Stimulated activated CD4-positive, alpha-beta T cell treated with anti-CD3 and anti-CD28 coated beads, TNF-alpha, amount 100 ng/mL, for 24 hours (primary cell): ENCODE measurements at places on chromosomes 3 and 15.

- no peak for DNase-seq
Observed at GRCh38 chr3:104646196-104646595, 720.5 kb upstream of the ALCAM start.

- no peak for DNase-seq
Observed at GRCh38 chr3:111853068-111853467, 6.0 kb upstream of the PHLDB2 start.

GRCh38 chr3:126537730-126538281 lies 13.9 kb downstream of the CHST13 start:
- DNase-seq, result no peak

DNA sequence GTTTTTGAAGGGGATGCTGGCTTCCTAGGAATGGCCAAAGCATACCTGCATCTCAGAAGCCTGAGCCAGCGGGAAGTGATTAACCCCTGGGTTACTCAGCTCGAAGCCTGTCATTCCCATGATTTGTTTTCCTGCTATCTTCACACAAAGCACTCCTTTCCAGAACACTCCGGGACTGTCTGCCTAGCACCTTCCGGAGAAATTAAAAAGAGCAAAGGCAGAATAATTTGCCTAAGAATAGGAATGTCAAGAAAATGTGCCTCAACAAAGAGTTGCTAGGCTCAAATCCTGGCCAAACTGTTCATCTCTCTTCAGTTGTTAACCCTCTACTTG lies 34.1 kb downstream of the TPM1 start:
- DNase-seq, result no peak

GRCh38 chr3:188432802-188433520 lies 279.0 kb downstream of the LPP start:
- no peak for DNase-seq

DNA sequence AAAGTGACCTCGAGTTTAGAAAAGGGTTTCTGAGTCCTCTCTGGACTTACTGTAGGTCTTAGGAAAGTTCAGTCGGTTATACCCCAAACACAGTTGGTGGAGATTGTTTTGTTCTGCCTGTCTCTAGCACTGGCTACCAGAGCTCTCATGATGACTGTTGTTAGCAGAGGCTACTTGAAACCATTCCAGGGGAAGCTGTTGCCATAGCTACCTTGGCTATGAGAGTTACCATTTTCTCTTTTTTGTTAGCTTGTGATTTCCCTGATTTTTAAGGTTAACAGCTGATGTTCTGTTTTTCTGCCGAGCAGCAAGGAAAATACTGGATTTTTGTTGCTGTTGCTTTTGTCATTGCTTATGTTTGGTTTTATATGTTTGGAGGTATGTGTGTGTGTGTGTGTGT lies 26.7 kb downstream of the ABHD2 start:
- DNase-seq, result no peak

DNA sequence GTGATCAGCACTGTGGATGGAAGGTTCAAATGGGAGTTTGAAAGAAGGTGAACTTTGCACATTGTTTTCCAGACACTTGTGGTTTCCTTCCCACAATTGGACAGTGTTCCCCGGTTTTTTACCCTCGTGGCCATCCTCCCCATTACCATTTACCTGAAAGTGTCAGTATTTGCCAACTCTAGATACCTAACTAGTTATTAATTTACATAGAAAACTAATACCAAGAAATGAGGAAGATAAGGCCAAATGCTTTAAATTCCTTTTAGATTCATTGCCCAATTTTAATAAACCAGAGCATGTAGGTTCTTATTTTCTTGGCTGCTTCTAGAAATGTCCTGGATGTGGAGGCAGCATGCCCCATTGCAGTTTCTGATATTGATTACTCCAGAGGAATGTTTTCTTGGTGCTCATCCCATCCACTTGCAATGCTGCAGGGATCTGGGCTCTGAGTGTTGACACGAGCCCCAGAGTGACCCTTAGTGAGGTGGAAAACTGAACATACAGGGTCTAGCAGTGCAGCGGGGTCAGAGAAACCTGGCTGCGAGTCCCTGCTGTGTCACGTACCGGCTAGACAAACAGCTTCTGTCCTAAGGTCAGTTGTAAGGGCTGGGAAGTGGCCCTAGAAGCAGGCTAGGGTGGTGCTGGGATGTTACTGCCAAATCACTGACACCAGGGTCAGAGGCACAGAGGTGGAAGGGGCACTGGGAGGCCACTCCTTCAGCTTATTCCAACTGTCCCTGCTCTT lies 23.5 kb downstream of the LSM3 start:
- no peak for DNase-seq

GRCh38 chr3:107798381-107798780 lies 275.6 kb downstream of the BBX start:
- no peak for DNase-seq

- no peak for DNase-seq
Observed at GRCh38 chr3:169931747-169932520, 20.6 kb downstream of the SAMD7 start.

GRCh38 chr3:69413551-69414207 lies 27.8 kb upstream of the FRMD4B start:
- DNase-seq, result no peak

DNA sequence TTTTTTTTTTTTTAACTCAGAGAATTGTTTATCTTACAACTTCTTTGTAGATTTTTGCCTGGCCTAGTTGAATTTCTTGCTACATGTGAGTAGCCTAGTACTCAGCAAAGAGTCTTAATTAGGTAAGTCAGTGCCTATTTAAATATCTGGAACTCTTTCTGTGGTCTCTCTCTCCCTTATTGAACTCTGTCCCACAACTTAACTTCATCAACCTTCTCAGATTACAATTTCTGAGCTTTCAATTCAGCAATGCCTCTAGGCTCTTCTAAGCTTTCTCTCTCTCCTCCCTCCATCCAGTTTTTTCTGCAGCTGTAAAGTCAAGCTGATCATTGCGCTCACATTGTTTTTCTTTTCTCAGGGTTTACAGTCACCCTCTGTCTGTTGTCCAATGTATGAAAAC lies 517.6 kb upstream of the ROBO1 start:
- DNase-seq, result no peak

DNA sequence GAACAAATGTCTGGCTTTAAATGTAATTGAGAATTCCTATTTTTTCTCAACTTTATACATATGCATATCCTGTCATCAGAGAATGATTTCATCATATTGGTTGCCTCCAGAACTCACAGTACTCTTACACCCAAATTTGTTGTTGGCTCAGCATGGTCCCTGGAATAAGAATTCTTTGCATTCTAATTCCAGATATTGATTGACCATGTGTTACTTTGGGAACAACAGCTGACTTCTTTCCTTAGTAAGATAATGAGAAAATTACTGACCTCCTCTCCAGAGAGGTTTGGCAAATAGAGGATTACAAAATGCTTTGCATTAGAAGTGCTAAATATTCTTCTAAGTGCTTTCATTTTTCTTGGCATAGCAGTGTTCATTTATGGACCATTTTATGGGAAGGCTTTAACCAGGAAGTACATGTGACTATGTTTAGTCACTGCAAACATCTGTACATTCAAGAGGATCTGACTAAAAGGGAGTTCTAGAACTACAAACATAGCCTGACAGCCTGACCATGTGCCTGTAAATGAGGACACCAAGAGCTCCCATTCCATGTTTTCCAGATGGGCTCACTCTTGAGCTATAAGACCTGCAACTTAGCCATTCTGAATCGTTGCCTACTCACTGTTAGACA lies 391.6 kb upstream of the DPPA4 start:
- no peak for DNase-seq

DNA sequence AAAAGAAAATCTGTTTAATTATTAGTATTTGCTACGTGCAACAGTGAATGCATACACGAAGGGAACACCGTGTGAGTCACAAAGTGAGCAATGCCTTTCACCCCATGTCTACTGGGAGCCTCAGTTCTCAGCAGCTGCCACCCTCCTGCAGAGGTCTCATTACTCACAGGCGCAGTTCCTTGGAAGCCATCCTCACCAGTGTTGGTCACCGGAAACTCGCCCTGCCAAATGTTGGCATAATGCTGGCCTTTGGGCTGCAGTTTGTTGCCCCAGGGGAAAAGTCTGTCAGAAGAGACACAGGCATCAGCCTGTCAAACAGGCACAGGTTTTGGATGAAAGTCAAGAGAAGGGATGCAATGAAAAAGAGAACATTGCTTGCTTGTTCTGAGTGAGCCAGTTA lies 50.1 kb downstream of the SUMF1 start:
- no peak for DNase-seq

- DNase-seq, result no peak
Observed at GRCh38 chr3:48024401-48024800, 8.2 kb upstream of the MAP4 start.

GRCh38 chr15:57527382-57528091 lies 64.2 kb upstream of the MYZAP start:
- DNase-seq, result no peak

DNA sequence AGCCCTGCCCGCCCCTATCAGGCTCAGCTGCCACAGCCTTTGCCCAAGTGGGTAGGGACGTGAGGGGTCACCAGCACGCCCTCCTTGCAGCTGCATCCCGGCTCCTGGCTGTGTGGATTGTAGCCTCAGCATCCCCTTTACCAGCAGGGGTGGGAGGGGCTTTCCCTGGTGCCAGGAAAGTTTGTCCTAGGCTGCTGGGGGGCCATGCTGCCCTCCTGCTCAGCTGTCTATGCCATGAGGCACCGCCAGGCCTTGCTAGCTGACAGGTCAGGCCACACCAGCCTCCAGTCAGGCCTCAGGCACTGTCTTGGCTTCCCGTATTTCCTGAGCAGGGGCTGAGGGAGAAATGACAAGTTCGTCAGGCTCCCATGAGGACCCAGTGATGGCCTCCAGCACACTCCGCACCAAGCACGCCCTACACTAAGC lies 32.3 kb downstream of the TKT start:
- DNase-seq, result no peak

- no peak for DNase-seq
Observed at GRCh38 chr15:92653366-92653765, 2.2 kb downstream of the FAM174B start.

- no peak for DNase-seq
Observed at GRCh38 chr3:127277561-127277960, 10.3 kb downstream of the PRR20G start.
